ENCODE measurements at places on chromosomes 2 and 18.
A peak's percentile ranks its signal among the peaks of the same experiment; 100 is the strongest.

- DNase-seq, result no peak
Observed at GRCh38 chr2:163752267-163752666, 16.5 kb upstream of the FIGN start.

DNA sequence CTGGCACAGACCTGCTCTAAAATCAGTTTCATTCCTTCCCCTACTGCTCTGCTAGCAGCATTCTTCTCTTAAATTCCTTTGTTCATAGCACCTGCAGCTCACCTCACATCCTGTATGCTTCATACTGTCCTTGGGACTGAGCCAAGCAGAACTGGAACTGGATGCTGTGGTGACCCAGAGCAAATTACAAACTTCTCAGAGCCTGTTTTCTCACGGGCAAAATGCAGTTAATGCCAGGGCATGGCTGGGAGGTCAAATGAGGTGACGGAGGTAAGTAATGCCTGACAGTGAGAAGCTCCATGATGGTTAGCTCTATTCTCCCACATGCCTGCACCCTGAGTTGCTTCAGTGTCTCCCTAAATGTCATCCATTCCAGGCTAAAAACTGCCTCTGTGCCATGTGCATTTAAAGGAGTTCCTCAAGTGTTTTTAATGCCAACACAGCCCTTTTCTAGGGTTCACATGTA, 29.7 kb downstream of the C2orf42 start:
- no peak for DNase-seq

GRCh38 chr2:46334389-46335271, 37.4 kb downstream of the EPAS1 start:
- DNase-seq, result no peak

- DNase-seq, result no peak
Observed at GRCh38 chr18:76571689-76572088, 76.6 kb upstream of the ZNF516 start.

GRCh38 chr18:13258921-13259320, 40.4 kb downstream of the LDLRAD4 start:
- DNase-seq, result no peak

GRCh38 chr18:74651327-74652128, 53.9 kb downstream of the ZNF407 start:
- no peak for DNase-seq

DNA sequence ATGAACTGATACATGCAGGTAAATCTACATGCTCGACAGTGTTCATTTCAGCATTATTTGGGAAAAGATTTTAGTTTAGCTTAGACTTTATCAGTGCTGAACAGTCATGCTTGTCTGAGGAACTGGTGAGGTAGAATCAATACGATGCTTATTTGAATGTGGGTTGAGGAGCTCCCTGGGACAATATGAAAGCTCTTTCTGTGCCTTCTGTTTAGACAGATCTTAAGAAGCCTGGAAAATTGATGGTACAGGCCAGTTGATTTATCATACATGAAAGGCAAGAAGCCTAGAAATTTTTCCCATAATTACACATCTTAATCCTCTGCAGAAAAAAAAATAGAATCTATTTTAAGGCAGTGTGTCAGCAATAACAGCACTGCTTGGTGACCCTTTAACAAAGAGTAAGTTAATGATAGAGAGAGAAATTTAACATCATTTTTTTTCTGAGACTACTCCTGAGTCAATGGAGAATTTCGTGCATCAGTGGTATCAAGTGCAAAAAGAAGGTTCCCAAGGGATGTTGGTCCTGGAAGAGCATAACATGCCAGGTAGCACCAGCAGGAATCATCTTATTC, 252.2 kb upstream of the CDH20 start:
- DNase-seq, result no peak

DNA sequence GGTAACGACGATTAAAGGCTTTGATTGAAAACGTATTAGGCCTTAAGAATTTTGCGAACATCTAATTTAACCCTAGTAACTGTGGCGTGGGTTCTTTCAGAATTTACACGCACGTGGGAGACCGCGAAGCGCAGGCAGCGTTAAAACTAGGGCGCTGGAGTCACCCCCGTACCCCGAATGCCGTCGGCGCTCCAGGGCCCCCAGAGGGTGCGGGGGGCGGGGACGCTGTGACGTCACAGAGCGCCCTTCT, 673 bp upstream of the SMCHD1 start:
- no peak for DNase-seq

GRCh38 chr18:39596221-39596620, 2030.6 kb upstream of the CELF4 start:
- no peak for DNase-seq

DNA sequence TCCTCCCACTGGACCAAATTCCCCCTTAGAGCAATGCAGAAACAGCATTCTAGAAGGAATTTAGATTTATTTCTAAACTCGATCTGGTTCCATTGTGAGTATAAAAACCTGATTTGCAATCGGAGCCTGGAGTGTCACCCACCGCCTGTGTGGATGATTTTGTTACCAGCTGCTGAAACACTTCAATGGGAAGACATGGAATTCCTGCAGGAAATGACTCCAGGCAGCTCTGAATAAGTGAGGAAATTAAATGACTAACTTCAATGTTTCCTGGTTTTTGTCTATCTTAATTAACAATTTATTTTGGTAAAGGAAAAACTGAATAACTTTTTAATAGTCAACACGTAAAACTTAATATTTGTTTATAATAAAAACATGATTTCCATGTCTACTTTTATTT, 19.3 kb downstream of the CTAGE1 start:
- no peak for DNase-seq

DNA sequence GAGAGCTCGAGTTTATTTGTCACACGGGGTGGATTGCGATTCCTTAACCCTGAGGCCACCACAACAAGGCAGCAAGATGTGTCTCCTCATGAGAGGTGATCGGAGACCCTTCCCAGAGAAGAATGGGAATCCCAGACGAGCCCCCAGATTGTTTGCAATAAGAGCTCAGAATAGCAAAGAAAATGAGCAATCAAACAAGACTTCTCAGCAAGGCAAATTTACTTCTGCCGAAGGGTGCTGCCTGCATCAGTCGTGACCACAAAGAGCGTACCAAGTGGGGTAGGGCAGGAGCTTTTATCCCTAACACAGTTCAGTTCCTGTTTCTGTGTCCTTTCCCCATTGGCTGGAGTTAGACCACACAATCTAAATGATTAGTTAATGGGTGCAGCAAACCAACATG, 237.5 kb upstream of the SYT4 start:
- DNase-seq, result no peak

GRCh38 chr18:44668270-44668975, 12.3 kb upstream of the SETBP1 start:
- no peak for DNase-seq

GRCh38 chr2:152174574-152174973, 989 bp downstream of the STAM2 start:
- no peak for DNase-seq

- DNase-seq, result no peak
Observed at GRCh38 chr18:505483-506122, 5.1 kb upstream of the COLEC12 start.

DNA sequence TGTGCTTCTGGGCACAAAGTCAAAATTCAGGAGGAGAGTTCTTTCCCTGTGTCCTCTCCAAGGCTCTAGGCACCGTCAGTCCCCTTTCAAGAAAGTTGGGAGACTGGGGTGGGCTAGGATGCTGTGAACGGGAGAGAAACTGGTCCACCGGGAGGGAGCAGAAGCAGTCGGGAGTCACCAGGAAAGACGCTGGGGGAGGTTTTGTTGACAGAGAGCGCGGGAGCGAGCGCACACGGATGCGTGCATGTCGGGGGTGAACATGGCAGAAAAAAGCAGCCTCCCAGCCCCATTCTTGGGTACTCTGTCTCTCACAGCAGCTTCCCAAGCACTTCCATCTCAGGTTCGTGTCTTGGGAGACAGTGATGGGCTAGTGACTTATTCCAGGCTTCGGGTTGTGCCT, 97.1 kb upstream of the PXDN start:
- no peak for DNase-seq

GRCh38 chr2:44542520-44542919, 180.8 kb downstream of the CAMKMT start:
- no peak for DNase-seq

GRCh38 chr2:56444339-56444738, 260.5 kb downstream of the CCDC85A start:
- no peak for DNase-seq

DNA sequence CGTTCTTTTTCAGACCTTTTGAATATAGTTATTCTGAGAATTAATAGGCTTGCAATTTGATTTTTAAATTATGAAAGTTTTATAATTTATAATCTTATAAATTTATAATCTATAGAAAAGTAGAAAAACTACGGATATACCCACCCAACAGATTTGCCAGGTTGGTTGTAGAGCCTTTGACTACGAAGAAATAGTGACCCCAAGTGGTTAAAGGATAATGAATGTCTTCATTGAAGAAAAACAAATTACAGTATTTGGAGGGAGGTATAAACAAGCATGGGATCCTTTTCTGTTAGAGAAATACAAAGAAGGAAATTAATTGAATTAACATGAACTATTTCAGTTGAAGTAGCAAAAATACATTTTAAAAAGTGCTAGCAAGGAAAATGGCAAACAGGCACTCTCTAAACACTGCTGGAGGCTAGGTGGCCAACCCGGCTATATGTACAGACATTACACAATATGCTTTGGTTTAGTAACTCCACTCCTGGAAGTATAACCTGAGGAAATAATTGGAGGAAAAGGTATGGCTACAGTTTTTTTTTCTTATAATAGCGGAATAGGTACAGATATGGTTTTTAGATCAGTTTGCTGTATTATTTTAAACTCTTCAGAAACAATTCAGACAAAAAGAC, 110.9 kb downstream of the MIB1 start:
- DNase-seq, result no peak

DNA sequence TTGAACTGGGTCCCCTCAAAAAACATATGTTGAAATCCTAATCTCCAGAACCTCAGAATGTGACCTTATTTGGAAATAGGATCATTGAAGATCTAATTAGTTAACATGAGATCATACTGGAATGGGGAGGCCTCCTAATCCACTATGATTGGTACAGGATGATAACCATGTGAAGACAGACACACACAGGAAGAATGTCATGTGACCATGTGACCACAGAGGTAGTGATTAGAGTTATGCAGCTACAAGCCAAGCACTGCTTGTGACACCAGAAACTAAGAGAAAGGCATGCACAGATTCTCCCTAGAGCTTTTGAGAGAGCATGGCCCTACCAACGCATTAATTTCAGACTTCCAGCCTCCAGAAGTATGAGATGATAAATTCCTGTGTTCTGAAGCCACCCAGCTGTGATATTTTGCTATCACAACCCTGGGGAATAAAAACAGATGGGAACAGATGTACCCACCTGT, 47.0 kb upstream of the TGIF1 start:
- DNase-seq, result no peak

GRCh38 chr2:195343540-195343939, 313.5 kb upstream of the SLC39A10 start:
- DNase-seq, result no peak

- DNase-seq, result no peak
Observed at GRCh38 chr2:238731961-238732360, 115.9 kb upstream of the TWIST2 start.

DNA sequence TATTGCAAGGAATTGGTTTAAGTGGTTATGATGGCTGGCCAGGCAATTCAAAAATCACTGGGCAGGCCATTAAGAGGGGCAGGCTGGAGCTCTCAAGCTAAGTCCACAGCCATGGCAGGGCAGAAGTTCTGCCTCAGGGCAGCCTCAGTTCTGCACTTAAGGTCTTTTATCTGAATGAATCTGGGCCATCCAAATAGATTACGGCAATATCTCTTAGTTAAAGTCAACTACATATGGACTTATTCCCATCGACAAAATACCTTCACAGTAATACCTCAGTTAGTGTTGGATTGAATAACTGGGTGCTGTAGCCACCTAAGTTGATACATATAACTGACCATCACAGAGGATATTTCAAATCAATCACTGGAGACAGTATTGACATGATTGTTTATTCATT, 904.8 kb downstream of the MBD2 start:
- DNase-seq, result no peak

DNA sequence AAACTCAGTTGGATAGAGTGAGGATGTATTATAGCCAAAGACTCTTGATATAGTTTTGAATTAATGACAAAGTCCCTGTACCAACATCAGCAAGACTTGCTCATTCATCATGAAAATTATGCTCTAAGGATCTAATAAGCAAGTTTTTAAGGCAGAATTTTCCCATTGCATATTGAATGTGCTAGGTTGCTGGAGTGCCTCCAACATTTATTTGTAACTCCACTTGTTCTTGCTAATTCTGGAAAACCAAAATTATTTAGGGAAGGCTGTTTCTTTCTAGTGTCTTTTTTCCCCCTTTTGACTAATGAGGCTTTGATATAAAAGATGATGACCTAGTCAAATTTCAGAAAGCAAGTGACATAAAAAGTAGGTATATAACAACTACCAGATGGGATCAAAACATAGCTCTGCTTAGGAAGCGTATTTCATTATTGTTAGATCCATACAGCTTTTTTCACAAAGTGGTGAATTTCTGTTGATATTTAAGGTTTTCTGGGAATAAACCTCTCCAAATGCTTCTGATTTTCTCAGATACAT, 7.7 kb downstream of the SLC4A10 start:
- no peak for DNase-seq

GRCh38 chr18:21179590-21180220, 62.3 kb upstream of the GREB1L start:
- no peak for DNase-seq

DNA sequence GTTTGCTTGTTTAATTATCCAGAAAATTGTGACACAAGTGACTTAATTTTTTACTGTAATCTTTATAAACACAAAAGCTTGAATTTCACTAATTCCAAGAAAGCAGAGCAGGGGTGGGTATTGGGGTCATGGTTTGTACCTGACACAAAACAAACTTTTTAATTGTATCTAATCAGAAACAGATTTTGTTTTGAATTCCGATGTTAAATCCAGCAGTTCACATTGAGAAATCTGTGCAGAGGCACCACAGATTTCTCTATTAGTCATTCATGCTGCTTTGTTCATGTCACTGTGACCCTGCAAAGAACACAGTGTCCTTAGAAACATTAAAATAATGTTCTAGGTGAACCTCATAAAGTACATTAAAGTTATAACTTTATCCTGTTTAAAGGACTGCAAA, 443.4 kb downstream of the NYAP2 start:
- no peak for DNase-seq

DNA sequence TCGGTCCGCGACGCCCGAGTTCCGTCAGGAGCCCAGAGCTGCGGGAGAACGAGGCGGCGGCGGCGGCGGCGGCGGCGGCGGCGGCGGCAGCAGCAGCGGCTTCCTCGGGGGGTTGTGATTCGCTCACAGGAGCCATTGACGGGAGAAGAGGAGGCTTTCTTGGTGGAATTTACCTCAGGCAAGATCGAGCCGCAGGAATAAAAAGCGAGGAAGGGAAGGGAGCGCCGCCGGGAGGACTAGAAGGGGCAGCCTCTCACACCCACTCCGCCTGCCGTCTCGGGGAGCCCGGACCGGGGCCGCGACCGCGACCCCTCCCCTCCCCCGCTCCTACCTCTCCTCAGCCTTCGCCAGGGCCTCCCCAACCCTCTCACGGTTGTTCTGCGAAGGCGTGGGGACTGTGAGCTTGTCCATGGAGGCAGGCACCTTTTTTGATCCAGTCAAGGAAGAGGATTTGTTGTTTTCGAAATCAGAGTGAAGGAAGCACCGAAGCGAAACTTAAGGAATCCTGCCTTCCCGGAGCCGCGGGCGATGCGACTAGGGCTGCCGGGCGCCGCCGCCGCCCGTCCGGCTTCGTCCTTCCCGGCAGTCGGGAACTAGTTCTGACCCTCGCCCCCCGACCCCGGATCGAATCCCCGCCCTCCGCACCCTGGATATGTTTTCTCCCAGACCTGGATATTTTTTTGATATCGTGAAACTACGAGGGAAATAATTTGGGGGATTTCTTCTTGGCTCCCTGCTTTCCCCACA, 506 bp downstream of the BMPR2 start:
- peak; percentile 37 for DNase-seq

GRCh38 chr2:171293661-171294060, 133.0 kb upstream of the TLK1 start:
- DNase-seq, result no peak

Data from left renal cortex interstitium (tissue), 4 donors.